ENCODE measurements at places on chromosomes 1 and 21.

DNA sequence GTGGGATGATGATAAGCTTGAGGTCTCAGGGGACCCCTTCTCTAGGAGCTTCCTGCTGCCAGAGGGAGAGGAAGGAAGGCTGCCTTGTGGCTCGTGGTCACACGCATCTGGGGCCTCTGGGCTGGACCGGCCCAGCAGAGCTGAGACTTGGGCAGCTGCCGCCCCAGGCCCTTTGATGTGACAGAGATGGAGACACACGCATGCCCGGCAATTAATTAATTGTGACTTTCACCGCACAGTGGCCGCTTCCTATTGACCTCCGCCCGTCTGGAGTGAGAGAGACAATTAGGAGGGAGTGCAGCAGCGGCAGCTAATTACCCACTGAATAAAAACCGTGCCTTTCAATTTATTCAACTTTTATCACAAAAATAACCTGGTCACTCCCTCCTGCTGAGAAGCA, 16.6 kb upstream of the C1QA start:
- DNase-seq, result no peak
- H3K27me3 ChIP-seq, result peaks cover 2% of the 10 kb centered on the region
- peaks cover 1% of the 10 kb centered on the region for H3K4me1 ChIP-seq
- no peak overlapping the region for H3K27ac ChIP-seq
- no peak overlapping the region for H3K4me3 ChIP-seq
- H3K36me3 ChIP-seq, result no peaks in the 10 kb centered on the region

- no peak for DNase-seq
- H3K27me3 ChIP-seq, result no peaks in the 10 kb centered on the region
- peak overlapping the region; percentile 76 for H3K27ac ChIP-seq
- peaks cover 85% of the 10 kb centered on the region for H3K36me3 ChIP-seq
Measured at GRCh38 chr1:11280719-11281376, 7.8 kb downstream of the UBIAD1 start.

DNA sequence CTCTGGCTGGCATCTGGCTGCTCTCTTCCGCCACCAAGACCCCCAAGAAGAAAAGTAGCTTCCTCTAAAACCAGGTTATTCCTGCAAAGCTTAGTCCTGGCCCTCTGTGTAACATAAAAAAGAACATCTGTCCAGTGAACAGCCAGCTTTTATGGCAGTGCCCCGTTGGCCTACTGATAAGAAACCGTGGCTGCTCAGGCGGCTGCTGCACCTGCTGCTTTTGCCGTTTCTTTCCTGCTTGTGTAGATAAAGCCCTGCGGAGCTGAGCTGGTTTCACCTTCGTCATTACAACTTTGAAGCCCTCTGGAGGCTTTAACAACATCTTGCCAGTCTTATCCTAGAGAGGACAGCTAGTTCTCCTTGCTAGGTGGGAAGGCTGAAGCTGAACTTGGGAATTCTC, 20.5 kb downstream of the ELAPOR1 start:
- peaks cover 23% of the 10 kb centered on the region for H3K4me1 ChIP-seq
- H3K27ac ChIP-seq, result no peak overlapping the region

DNA sequence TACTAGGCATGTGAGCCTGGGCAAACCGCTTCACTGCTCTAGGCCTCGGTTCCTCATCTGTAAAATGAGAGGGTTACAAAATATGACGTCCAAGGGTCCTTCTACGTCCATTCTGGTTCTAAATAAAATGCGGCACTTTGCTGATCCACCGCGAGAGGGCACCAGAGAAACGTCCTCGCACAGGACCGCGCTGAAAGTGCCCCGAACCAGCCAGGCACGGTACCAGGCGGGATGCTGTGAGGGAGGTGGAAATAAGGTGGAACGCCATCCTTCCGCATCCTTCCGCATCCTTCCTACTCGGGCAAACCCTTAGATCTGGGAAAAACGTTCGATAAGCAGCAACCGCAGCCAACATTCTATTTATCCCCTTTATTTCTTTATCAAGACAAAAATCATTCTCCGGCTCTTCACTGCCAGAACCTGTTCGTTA, 60.3 kb upstream of the KRTAP19-8 start:
- peaks cover 13% of the 10 kb centered on the region for H3K27me3 ChIP-seq
- DNase-seq, result peak; percentile 60
- no peak overlapping the region for H3K27ac ChIP-seq
- no peak overlapping the region for H3K4me3 ChIP-seq
- H3K4me1 ChIP-seq, result peaks cover 27% of the 10 kb centered on the region

DNA sequence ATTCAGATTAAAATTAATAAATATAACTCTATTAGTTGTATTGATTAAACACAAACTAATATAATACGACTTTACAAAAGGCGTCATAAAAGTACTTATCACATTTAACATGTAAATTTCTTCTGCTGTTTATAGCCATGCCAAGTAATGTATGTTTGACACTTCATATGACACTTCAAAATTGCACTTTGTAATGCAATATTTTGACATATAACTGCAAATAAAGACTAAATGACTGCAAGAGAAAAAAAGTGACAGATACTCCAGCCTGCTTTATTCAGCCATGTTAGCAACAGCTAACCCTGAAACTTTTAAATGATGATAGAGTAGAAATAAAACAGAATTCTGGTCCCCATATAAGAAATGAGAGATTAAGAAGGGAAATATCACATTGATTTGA, 1238.0 kb downstream of the MRPL39 start:
- H3K4me1 ChIP-seq, result no peaks in the 10 kb centered on the region
- H3K4me3 ChIP-seq, result no peak overlapping the region
- no peak overlapping the region for H3K27ac ChIP-seq
- DNase-seq, result no peak

DNA sequence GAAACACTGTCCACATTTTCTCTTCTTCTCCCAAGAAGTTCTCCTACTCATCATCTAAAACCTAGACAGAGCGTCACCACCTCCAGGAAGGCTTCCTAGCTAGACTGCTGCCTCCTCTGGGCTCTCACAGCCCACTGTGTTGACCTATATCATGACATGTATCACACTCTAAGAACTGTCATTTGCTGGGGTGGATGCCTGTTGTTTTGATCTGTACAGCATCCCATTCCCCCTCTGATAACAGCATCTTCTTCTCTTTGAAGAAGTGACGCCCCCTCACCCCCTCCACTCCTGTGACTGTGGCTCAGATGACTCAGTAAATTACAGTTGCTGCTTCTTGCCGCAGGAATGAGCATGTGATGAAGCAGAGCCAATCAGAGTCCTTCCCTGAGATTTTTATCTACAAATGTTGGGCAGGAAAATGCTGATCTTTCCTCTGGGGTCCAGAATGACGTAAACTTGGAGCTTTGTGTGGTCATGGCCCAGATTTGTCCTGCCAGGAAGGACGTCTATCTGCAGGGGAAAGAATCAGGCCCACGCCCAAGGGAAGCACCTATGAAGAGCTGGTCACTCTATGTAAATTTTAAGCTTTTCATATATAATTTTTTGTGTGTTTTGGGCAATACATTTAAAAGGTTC, 28.0 kb upstream of the FOXO6 start:
- peaks cover 6% of the 10 kb centered on the region for H3K4me1 ChIP-seq
- DNase-seq, result peak; percentile 7
- H3K27ac ChIP-seq, result no peak overlapping the region
- H3K36me3 ChIP-seq, result no peaks in the 10 kb centered on the region

GRCh38 chr1:43936431-43937151, 3.0 kb downstream of the ARTN start:
- H3K4me1 ChIP-seq, result peaks cover 10% of the 10 kb centered on the region
- H3K4me3 ChIP-seq, result peak overlapping the region; percentile 51
- no peak overlapping the region for H3K27ac ChIP-seq

- no peaks in the 10 kb centered on the region for H3K36me3 ChIP-seq
- H3K4me3 ChIP-seq, result no peak overlapping the region
Measured at GRCh38 chr1:245960171-245960570, 546.9 kb downstream of the SMYD3 start.

GRCh38 chr1:57063406-57064125, 97.8 kb upstream of the C8B start:
- H3K27me3 ChIP-seq, result no peaks in the 10 kb centered on the region
- H3K4me1 ChIP-seq, result no peaks in the 10 kb centered on the region
- no peak overlapping the region for H3K27ac ChIP-seq
- DNase-seq, result no peak

- no peak overlapping the region for H3K27ac ChIP-seq
- H3K27me3 ChIP-seq, result no peaks in the 10 kb centered on the region
Measured at GRCh38 chr1:25959611-25960010, 38.3 kb downstream of the PAFAH2 start.

DNA sequence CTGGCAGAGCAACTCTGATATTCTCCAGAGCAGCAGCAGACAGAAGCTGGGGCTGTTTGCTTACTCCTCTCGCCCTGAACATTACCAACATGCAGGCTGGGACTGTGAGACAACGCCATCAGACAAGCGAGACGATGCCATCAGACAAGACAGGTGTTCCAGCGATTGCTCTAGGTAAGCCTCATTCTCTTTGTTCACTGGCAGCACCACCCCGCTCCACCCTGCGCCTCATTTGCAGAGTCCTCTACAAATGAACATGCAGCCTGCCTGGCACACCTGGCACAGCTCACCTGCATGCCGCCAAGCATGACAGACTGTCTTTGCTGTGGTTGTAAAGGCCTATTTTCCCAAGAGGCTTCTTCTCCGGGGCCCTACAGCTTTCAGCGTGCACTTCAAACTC, 346.2 kb downstream of the SMYD3 start:
- H3K27me3 ChIP-seq, result no peaks in the 10 kb centered on the region
- no peak overlapping the region for H3K27ac ChIP-seq
- DNase-seq, result no peak
- H3K36me3 ChIP-seq, result no peaks in the 10 kb centered on the region
- H3K4me1 ChIP-seq, result peaks cover 5% of the 10 kb centered on the region

DNA sequence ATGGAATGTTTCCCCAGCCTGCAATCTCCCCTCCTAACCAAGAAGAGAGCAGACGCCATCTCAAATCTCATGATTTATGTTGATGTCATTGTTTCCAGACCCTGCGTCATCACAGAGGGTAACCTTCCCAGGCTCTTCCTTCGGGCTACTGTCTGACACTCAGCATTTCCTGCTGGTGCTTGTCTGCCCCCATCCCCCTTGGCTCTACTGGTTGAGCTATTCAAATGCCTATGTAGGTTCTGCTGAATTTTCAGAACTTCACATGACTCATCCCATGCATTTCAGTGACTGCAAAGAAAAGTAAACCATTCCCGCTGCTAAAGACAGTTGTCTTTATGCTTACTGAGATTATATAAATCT, 24.8 kb upstream of the ITPKB start:
- H3K27me3 ChIP-seq, result peaks cover 5% of the 10 kb centered on the region
- H3K4me3 ChIP-seq, result no peak overlapping the region
- DNase-seq, result no peak
- no peak overlapping the region for H3K27ac ChIP-seq

GRCh38 chr1:62175568-62176179, 19.0 kb upstream of the L1TD1 start:
- peaks cover under 1% of the 10 kb centered on the region for H3K27me3 ChIP-seq
- H3K4me1 ChIP-seq, result no peaks in the 10 kb centered on the region
- no peak overlapping the region for H3K4me3 ChIP-seq
- no peaks in the 10 kb centered on the region for H3K36me3 ChIP-seq
- H3K27ac ChIP-seq, result no peak overlapping the region

DNA sequence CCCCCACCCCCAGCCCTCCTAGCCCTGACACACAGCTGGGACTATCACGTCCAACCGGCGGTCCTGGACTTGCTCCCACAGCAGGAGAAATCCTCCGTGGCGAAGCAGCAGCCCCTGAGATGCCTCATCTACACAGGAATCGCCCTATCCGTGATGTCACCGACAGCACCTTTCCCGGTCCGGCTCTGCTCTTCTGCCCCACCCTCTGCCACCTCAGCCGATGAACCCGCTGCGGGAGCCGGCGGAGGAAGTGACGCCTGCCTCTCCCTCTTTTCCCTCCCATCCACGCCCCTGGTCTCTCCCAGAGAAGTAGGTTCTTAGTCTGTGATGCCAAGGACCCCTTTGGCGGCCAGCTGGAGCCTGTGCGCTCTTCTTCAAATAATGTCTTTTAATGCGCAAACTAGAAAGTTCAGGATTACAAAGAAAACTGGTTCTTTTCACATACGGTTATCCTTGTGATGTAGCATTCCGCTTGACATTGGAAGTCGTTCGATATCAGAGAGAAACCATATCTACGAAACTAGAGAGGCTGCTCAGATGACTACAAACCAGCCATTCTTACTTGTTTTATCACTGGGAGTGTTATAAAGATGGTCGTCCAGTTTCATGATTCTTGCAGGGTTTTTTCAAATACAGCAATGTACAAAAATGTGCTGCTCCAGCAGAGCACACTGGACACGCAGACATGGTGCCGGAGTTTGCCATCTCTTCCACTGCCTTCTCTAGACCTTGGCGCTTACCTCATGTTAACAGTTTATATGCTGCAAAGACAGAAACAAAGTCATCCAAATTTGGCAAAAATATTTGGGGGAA, 120.3 kb downstream of the PPIAL4G start:
- no peak overlapping the region for H3K27ac ChIP-seq
- H3K4me1 ChIP-seq, result peaks cover 45% of the 10 kb centered on the region
- H3K36me3 ChIP-seq, result no peaks in the 10 kb centered on the region
- H3K27me3 ChIP-seq, result peaks cover 13% of the 10 kb centered on the region
- H3K4me3 ChIP-seq, result peak overlapping the region; percentile 77

DNA sequence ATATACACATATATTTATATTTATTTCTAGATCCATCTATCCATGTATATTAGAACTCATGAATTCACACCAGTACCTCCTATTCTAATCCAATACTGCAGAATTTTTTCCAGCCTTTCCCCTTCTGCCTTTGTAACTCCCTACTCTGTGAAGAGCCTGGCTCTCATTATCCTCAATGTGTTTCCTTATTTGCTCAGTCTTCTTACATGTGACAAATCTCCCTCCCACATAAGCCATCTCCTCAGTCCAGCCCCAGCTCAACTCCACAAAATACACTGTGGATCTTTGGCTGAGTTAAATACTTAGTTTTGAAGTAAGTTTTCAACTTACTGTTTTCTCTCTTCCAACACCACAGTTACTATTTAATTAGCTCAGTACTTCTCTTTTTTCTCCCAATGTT, 45.7 kb downstream of the ATP5PO start:
- peaks cover 5% of the 10 kb centered on the region for H3K27me3 ChIP-seq
- DNase-seq, result no peak
- peaks cover 3% of the 10 kb centered on the region for H3K4me1 ChIP-seq
- no peak overlapping the region for H3K27ac ChIP-seq
- H3K4me3 ChIP-seq, result no peak overlapping the region

GRCh38 chr1:43253173-43253572, 16.6 kb upstream of the TMEM125 start:
- no peak for DNase-seq
- no peak overlapping the region for H3K27ac ChIP-seq
- H3K4me3 ChIP-seq, result no peak overlapping the region
- no peaks in the 10 kb centered on the region for H3K36me3 ChIP-seq

DNA sequence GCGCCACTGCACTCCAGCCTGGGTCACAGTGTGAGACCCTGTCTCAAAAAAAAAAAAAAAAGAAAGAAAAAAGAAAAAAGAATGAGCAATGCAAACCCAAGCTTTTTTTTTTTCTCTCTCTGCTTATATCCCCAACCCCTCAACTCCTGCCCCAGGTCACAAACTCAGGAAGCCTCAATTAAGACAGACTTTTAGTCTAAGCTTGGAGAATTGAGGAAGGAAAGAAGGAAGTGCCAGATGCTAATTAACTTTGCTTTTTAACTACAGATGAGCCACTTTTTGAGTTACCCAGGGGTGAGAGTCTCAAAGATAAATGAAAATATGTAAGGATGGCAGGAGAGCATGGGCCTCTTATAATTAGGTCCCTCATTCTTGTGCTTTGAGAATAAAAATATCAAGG, 33.3 kb downstream of the PIK3CD start:
- H3K36me3 ChIP-seq, result peaks cover 26% of the 10 kb centered on the region
- peaks cover 41% of the 10 kb centered on the region for H3K4me1 ChIP-seq
- H3K27ac ChIP-seq, result peak overlapping the region; percentile 64
- H3K27me3 ChIP-seq, result no peaks in the 10 kb centered on the region
- no peak overlapping the region for H3K4me3 ChIP-seq
